Stimulated activated CD4-positive, alpha-beta T cell treated with anti-CD3 and anti-CD28 coated beads, Interleukin-2, amount 100 ng/mL, for 4 hours (primary cell): ENCODE measurements at places on chromosomes 4 and X.

DNA sequence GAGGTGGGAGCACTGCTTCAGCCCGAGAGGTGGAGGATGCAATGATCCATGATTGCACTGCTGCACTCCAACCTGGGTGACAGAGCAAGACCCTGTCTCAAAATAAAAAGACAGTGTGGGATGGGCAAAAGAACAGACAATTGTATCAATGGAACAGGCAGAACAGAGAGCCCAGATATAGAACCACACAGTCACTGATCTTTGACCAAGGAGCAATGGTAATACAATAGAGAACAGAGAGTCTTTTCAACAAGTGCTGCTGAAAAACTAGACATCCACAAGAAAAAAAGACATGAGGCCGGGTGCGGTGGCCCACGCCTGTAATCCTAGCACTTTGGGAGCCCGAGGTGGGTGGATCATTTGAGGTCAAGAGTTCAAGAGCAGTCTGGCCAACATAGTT lies 5.9 kb downstream of the FAM53A start:
- DNase-seq = no peak

GRCh38 chr4:53790286-53790685 lies 199.0 kb upstream of the LNX1 start:
- no peak for DNase-seq

- no peak for DNase-seq
These were observed 102.9 kb downstream of the KCNIP4 start for GRCh38 chr4:21845663-21846062.

GRCh38 chr4:170339522-170339921 lies 249.8 kb upstream of the AADAT start:
- no peak for DNase-seq

GRCh38 chr4:108940149-108940548 lies 177.3 kb upstream of the ETNPPL start:
- no peak for DNase-seq

DNA sequence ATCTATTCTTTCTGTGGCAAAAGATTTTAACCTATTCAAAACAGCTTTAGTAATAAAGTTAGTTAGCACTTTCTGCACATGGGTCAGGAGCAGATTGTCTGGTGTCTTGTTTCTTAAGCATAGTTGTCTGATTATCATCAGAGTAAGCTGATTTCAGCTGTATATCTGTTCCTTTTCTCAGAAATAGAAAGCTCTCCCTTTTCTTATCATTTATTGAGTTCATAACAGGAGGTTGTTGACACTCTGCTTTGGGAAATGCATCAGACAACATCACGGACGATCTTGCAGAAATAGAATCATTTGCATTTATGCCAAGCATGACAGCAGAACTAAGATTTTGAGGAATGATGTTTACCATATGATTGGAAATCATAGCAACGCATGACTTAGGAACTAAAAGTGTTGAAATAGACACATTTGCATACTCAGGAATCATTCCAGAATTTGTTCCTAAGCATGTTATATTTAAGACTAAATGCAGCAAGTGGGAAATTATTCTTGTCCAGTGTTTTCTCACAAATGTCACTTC lies 66.7 kb downstream of the RBMX2 start:
- no peak for DNase-seq

- DNase-seq = no peak
These were observed 56.6 kb upstream of the HELT start for GRCh38 chr4:184961660-184962059.

DNA sequence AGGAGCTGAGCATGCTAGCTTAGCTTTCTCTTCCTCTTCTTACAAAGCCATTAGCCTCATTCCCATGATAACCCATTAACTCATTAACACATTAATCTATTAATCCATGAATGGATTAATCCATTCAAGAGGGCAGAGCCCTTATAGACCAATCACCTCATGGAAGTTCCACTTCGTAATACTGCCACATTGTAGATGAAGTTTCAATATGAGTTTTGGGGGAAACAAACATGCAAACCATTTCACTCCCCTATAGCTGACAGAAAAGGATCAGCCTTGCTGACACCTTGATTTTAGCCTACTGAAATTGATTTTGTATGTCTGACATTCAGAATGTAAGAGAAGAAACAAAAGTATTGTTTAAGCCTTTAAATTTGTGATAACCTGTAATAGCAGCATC lies 251.8 kb upstream of the GALNTL6 start:
- DNase-seq = no peak

GRCh38 chr4:7782783-7783182 lies 156.9 kb downstream of the AFAP1 start:
- no peak for DNase-seq

DNA sequence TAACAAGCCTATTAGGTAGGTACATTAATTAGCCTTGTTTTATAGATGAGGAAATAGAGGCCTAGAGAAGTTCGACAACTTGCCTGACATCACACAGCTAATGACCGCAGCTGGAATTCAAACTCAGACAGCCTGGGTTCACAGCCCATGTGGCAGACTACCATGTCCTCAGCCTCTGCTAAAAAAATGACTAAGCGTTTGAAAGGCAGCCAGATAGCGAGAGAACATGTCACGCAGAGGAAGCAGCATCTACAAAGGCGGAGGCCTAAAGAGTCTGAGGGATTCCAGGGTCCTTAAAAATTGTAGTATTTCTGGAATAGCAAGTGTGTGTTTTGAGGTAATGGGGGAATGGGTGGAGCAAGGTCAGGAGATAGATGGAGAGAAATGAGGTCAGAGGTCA lies 33.2 kb upstream of the BMP15 start:
- no peak for DNase-seq

DNA sequence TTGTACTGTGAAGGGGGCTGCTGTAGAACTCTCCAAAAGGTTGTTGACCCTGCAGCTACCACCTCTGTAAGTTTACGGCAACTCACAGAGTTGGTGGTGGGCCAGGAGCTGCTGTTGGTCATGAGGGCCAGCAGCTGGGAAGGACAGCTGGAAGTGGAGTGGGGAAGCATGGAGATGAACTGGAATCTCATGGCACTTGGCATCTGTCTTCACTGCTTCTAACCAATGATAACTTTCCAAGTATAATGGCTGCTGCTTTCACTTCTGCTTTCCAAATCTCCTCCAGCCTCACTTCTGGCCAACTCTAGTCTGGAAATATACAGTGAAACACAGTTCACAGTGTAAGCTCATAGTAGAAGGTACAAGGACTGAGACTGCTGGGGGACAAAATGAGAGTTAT lies 126.5 kb upstream of the INTU start:
- DNase-seq = no peak

- DNase-seq = no peak
These were observed 24.0 kb downstream of the GIMD1 start for GRCh38 chr4:106344647-106344970.

- DNase-seq = no peak
These were observed 361.6 kb upstream of the EMCN start for GRCh38 chr4:100879471-100879870.

- no peak for DNase-seq
These were observed 119.2 kb downstream of the DDX53 start for GRCh38 chrX:23118890-23119527.

- no peak for DNase-seq
These were observed 57.3 kb downstream of the ABCG2 start for GRCh38 chr4:88101165-88101564.

DNA sequence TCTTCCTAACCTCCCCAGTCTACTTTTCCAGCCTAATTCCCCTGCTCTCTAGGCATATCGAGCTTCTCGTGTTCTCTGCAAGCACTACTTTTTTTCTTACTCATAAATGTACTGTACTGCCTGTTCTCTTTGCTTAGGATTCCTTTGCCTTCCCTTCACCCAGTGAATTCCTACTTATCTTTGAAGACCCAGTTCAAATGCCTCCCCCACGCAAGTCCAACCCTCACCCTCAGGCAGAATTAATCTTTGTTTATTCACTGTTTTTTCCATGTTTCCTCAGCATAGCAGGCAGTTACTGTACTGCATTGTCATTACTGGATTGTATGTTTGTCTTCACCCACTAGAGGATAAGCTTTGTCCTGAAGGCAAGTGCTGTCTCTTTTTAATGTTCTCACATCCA lies 287.7 kb downstream of the BMPR1B start:
- no peak for DNase-seq

DNA sequence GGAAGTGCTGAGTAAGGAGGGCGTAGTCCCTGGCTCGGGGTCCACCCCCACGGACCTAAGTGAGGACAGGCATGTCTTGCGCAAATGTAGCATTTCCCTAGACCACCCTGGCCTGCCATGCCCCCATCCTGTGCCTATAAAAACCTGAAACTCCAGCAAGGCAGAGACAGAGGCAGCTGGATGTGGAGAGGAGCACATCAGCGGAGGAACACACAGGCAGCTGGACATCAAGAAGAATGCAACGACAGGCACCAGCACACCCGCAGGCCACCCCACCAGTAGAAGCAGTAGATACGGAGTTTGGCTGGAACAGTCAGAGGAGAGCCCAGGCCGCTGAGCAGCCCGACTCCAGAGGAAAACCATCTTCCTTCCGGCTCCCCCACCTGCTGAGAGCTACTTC lies 345.9 kb downstream of the FSTL5 start:
- no peak for DNase-seq

GRCh38 chr4:15077969-15078368 lies 75.7 kb downstream of the CPEB2 start:
- DNase-seq = no peak

DNA sequence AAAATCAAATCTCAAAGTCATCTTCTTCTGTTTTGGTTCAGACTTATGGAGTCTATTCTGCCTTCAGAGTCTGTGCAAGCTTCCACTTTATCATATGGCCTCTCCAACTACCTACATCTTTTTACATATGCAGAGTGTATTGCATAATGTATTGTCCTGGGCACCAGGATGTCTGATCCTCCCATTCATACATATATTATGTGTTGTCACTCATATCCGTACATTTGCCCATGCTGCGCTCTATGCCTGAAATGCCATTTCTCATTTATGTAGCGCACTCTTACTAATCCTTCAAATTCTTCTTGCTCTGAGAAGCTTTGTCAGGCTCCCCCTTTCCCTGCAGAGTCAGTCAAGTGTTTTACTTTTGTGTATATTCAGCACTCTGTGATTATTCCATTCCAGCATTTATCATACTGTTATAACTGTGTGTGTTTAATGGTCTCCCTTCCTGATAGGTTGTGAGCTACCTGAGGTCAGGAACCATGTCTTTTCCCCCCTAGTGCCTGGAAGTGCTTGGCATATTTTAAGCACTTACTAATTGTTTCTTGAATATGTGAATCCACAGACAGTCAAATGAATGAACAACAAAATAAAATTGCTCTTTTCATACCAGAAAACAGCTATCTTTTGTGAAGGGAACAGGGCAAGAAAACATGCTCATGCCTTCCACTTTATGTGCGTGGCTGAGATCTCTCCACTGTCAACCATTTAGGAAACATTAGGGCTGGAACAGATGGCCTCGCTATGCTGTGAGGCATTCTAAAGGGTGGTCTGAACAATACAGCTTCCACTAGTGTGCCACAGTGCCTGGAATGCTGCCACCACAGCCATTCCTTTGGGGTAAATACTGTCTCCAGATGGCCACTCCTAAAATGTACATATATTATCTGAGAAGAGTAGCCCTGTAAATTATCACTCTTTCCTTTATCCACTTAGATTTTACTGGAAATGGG lies 81.8 kb downstream of the GLUD2 start:
- DNase-seq = no peak

DNA sequence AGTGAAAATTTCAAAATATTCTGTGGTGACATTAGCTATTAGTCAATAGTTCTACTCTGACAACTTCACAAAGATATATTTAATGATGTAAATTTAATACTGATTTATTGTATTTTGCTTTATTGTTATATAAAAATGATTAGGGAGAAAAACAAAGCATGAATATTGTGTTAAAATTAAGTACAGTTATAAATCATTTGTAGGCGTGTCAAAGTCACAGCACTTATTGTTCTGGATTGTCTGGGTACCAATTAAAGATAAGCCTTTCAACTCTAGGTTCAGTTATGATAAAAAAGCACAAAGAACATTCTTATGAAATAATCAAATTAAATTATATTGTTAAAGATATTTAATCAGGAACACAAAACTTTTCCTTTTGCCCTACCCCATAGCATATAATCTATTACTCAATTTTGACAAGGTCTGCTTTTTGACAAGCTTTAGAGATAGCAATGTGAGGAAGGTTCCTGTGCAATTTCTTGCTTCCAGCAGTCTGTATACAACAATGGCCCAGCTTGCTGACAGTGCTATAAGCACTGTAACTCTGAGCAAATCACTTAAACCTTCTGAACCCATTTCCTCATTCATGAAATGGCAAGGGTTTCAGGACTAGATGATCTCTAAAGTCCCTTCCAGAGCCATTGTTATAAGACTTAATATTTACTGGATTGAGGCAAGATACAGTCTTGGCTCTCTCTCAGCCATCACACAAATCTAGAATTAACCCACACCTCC lies 910.3 kb upstream of the LCORL start:
- DNase-seq = no peak

- no peak for DNase-seq
These were observed 104.4 kb upstream of the SCML1 start for GRCh38 chrX:17632942-17633341.
